ENCODE measurements at places on chromosomes 1 and 21.

DNA sequence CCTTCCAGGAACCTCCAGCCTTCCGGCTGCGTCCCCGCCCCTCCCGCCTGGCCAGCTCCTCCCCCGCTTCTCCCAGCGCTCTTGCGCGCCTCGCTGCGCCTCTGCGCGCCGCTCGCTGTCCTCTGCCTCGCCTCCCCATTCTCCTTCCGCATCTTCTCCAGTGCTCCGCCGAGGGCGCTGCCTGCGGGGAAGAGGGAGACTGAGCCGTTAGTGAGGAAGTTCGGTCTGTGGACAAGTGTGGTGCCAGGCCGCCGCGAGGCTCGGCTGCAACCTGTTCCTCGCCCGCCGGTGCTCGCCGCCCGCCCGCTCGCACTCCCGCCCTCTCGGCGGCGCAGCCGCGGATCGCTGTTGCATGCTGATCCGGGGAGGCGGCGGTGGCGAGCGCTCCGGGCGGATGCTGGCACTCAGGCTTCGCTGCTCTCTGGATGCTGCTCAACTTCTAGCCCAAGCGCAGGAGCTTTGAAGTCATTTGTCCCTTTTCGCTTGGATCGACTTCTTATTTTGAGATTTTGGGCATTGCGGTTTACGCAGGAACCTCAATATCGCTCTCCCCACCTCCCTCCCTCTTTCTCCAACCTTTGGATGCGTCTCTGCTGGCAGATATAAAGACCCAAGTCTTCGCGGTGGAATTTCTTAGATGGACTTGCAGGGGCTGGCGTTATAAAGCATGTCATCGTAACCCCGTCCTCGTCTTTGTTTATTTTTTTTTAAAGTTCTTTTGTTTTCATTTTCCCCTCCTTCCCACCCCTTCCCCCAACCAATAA is 614 bp upstream of the CACNA1E start:
- no peak for DNase-seq

GRCh38 chr1:33307494-33307864 is 13.4 kb downstream of the A3GALT2 start:
- DNase-seq: no peak

DNA sequence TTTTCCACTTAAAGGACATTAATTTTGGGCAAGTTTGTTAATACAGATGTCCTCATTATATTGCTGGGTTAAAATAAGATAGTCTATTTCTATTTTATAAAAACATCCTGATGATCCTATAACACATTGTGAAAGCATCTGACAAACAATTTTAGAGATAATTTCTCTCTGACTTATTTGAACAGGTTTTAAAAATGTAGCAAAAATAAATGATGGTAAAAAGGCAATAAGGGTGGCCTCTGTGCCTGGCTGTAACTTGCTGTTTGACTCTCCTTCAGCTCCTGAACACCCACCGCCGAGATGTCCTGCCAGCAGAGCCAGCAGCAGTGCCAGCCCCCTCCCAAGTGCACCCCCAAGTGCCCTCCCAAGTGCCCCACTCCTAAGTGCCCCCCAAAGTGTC is at the start of gene LCE1A:
Gene LCE1A, plus strand, starts transcription at position 301 of the 400 bp plus-strand sequence. Its CDS starts 0 bp downstream, at position 301.
- no peak for DNase-seq

- no peak for DNase-seq
These were observed 27.2 kb downstream of the PTP4A2 start for GRCh38 chr1:31910933-31911332.

GRCh38 chr1:103267266-103267665 is 158.9 kb upstream of the COL11A1 start:
- DNase-seq: no peak

DNA sequence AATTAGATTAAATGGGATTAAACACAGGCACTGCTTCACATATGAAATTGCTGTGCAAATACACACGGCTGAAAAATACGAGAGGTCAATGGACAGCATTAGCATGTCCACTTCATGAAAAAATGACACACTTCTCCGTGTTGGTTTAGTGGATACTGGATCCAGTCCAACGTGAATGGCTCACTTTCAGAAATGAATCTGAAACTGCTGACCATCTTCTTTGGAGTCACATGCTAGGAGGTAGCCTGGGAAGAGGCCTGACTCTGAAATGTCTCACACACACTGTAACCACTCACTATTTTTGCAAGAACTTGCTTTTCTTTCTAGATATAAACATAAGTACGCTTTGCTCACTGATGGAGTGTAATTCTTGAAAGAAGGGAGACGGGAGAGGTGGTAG is 127.3 kb downstream of the HLCS start:
- DNase-seq: no peak

- no peak for DNase-seq
These were observed 3.7 kb downstream of the RORC start for GRCh38 chr1:151827853-151828252.
